Naive thymus-derived CD8-positive, alpha-beta T cell (primary cell): ENCODE measurements at places on chromosomes 13 and 19. TPM values are rescaled to one million over a fixed set of nuclear protein-coding genes. Genes with fewer than 3 reads are reported as not detected.

DNA sequence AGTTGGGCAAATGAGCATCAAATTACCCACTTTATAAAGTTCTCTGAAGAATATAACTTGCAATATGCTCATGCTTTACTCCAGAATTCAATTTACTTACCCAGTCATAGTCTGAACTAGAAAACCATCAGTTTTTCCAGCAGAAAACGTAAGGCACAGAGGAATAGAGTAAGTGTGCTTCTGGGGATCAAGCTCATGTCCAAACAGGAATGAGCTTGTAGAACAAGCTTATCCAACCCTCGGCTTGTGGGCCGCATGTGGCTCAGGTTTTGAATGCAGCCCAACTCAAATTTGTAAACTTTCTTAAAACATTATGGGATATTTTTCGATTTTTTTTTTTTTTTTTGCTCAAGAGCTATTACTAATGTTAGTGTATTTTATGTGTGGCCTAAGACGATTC is 308.5 kb upstream of the KLF12 start:
- no peak overlapping the region for H3K4me3 ChIP-seq
- DNase-seq, result no peak
- no peak overlapping the region for H3K27ac ChIP-seq
- no peaks in the 10 kb centered on the region for H3K4me1 ChIP-seq
- no peaks in the 10 kb centered on the region for H3K27me3 ChIP-seq

DNA sequence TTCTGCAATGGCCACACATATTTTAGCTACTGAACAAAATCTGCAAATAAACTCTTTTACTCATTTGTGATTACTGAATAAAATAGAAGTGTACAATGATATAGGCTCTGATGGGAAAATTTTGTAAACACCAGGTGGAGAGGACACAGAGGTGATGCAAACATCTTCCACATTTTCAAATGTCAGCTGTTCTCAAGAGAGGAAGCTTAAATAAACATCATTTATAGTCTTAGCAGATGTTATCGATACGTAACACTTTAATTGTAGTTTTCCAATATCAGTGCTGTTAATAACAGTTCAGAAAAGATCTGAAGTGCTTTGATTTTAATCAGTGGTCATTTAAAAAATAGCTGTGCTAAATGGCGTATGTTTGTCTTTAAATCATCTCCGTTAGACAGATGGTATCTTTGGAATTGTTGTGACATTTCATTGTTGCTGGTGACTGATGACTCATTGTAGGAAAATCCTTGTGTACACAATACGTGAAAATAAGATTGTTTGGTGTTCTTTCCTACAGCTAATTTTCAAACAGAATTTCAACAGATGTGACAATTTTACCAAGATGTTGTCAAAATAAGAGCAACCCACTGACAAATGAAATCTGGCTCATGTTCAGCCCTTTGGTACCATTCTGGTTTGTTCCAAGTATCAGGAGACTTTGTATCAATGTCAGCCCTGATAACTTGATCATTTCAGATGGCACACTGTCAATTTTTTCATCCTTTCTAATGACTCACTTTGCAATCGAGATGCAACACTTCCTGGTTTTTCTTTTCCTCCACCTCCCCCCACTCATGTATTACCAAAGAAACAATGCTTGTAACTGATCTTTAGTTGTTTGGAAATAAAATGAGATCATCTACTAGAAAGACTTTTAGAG is 516.0 kb downstream of the DCT start:
- no peaks in the 10 kb centered on the region for H3K36me3 ChIP-seq
- no peak overlapping the region for H3K27ac ChIP-seq
- H3K27me3 ChIP-seq, result peaks cover 14% of the 10 kb centered on the region
- no peaks in the 10 kb centered on the region for H3K4me1 ChIP-seq
- H3K4me3 ChIP-seq, result no peak overlapping the region
- no peak for DNase-seq

- no peak for DNase-seq
- H3K36me3 ChIP-seq, result no peaks in the 10 kb centered on the region
- peak overlapping the region; percentile 100 for H3K27ac ChIP-seq
Observed at GRCh38 chr19:41261474-41262190, 2.5 kb upstream of the HNRNPUL1 start.

The ZNF763 gene
- polyA plus RNA-seq, result 2.6 TPM

The FAAP24 gene
- polyA plus RNA-seq, result 1.5 TPM

The VSTM1 gene
- not detected for polyA plus RNA-seq

DNA sequence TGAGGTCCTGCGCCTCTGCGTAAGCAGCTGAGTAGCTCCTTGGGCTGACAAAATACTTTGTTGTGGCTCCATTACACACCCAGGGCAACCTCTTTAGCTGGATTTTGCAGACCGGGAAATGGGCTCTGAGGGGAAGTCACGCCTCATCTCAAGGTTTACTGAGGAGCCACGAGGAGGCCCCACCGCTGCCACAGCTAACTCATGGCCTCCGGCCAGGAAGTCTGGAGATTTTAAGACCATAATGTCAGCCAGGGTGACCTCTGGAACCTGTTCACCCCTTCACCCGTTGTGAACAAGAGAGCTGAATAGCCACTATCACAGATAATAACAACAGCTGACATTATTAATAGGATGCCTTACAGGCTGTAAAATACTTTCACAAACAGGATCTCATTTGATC is 351.3 kb upstream of the TMTC4 start:
- no peak overlapping the region for H3K27ac ChIP-seq
- no peaks in the 10 kb centered on the region for H3K4me1 ChIP-seq
- no peak for DNase-seq

The ZNF99 gene
- not detected for polyA plus RNA-seq

DNA sequence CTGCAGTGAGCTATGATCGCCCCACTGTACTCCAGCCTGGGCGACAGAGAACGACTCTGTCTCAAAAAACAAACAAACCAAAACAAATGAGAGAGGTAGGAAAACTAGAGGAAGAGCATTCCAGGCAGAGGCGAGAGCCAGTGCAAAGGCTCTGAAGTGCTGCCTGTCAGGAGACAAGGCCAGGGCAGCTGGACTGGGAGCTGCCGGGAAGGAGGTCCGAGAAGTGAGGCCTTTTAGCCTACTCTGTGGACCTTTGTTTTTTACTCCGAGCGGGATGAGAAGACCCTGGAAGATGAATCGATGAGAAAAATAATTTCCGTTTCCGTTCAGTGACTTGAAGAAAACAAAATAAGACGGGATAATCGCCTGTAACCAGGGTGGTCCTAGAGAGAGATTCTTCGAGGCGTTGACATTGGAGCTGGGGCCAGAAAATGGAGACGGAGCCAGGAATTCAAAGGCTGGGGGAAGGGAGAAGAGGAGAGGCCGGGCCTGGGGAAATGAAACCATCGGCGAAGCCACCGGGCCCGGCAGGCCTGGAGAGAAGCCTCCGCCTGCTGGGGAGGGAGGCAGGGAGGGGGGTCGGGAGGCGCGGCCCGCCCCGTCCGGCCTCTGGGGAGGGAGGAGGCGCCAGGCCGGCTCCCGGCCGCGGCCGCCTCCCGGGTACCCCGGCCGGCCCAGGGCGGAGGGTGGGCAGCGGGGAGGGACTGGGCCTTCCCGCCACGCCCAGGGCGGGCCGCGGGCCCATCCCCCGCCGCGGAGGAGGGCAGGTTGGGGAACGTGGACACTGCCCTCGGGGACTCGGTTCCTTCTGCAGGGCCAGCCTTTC is 7.8 kb upstream of the SERTAD1 start:
- peak; percentile 26 for DNase-seq
- H3K36me3 ChIP-seq, result no peaks in the 10 kb centered on the region
